ENCODE measurements at places on chromosomes 4 and X.

GRCh38 chr4:167544391-167544790 lies 310.1 kb upstream of the SPOCK3 start:
- DNase-seq = no peak

DNA sequence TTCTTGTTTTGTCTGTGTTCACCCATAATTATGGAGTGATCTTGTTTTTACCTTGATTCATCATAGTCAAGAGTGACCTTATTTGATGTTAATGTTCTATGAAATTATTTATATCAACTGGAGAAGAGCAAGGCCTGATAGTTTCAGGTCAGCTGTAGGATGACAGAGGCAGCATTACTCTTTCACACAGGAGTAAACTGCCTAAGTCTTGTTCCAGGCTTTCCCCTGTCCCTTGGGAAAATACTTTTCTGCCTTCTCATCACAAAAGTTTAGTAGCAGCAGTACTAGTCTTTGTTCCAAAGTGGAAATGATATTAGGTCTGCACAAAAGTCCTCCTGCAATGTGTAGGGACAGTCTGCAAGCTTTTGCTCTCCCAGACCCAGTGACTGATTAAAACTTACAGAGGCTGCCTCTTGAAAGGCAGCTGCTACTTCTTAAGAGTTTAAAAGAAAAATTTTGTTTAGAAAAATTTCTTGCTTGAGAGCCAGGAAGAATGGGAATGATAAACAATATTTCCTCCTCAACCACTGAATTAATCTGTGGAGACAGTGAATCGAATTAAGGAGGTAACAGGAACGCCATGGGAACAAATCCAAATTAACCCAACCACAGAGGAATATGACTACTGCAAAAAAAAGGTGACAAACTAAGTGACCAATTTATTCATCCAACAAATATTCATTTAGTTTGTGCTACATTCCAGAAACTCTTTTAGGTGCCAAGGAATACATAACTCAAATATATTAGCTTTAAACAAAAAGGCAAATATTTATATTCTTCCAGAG lies 991.4 kb upstream of the PABPC4L start:
- no peak for DNase-seq

- no peak for DNase-seq
These were observed 95.5 kb upstream of the MSX1 start for GRCh38 chr4:4763822-4764557.

- peak; percentile 38 for DNase-seq
These were observed 10.1 kb upstream of the SASH3 start for GRCh38 chrX:129769467-129770154.

- no peak for DNase-seq
These were observed 139.1 kb upstream of the PAQR3 start for GRCh38 chr4:79078339-79078738.

All from activated CD8-positive, alpha-beta memory T cell treated with anti-CD3 and anti-CD28 coated beads for 1 hour (primary cell).